Activated CD8-positive, alpha-beta memory T cell treated with anti-CD3 and anti-CD28 coated beads, Interleukin-2, amount 10 ng/mL, durations not matched to agents 7 days and 5 days (primary cell): ENCODE measurements at places on chromosomes 3 and 15. TPM values are rescaled to one million over a fixed set of nuclear protein-coding genes. Genes with fewer than 3 reads are reported as not detected.

Gene CDHR4
- not detected for total RNA-seq

Gene CHST2
- 16.3 TPM for total RNA-seq

Gene ESYT3
- total RNA-seq, result 0.26 TPM

Gene NFKBIZ
- 51.3 TPM for total RNA-seq

Gene IL12A
- 0.63 TPM for total RNA-seq

GRCh38 chr3:169303660-169304059 lies 359.9 kb downstream of the MECOM start:
- H3K36me3 ChIP-seq, result no peaks in the 10 kb centered on the region
- H3K4me1 ChIP-seq, result no peaks in the 10 kb centered on the region
- H3K27me3 ChIP-seq, result no peaks in the 10 kb centered on the region
- no peak overlapping the region for H3K27ac ChIP-seq
- no peak for DNase-seq

DNA sequence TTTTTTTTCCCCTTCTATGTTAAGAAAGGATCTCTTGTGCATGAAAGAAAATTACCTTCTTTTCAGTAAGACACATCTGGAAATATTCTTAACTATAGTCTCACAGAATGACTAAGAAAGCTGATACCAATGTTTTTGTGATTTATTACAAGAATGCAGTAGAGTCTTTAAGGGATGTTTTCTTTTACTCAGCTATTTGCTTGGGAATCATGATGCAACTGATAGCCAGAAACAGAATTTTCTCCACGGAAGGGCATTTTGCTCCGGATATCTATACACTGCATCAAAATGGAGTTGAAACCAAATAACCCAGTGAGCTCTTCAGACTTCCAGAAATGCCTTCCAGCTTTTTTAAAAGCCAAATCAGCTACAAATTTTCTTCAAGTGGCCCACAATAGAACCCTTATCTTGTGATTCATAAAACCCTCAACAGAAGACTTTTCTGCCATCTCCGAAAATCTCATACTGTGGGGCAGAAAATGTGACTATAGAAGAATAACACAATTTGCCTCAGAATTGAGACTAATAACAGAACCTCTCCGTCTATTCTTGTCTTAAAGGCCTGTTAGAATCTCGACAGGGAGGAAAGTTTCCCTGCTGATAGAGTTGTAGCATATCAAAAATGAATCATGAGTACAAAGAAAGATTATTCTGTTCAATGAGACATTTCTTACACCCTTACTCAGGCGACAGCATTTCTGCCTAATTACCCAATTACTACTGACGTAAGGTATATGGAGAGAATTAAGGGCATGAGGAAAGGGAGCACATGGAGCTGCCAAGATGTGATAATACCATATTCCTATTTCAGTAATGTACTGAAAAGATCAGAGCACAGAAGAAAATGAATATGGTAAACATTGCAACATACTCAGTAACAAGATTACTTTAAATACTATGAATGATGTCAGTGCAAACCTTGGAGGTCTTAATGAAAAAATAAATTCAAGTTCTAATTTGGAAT lies 900.1 kb downstream of the ROBO1 start:
- no peaks in the 10 kb centered on the region for H3K4me1 ChIP-seq
- H3K36me3 ChIP-seq, result no peaks in the 10 kb centered on the region
- no peak for DNase-seq
- H3K27me3 ChIP-seq, result no peaks in the 10 kb centered on the region

DNA sequence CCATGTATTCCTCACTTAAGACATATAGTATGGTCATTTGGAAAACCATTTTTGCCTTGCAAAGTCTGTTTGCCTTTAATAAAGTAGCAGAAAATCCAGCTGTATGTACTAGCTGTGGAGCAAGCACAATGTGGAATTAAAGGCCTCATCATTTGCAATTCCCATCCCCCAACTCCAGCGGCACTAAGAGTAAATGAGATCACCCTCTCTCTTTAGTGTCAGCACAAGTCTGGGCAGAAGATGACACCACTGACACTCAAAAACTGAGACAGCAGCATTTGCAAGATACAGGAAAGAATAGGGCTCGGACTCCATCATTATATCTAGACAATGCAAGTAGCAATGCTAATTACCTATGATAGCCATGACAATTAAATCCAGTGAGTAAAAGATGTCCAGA lies 24.7 kb upstream of the DYNC1LI1 start:
- no peaks in the 10 kb centered on the region for H3K36me3 ChIP-seq
- H3K27me3 ChIP-seq, result peaks cover 29% of the 10 kb centered on the region
- no peak overlapping the region for H3K27ac ChIP-seq
- no peak for DNase-seq

- no peaks in the 10 kb centered on the region for H3K36me3 ChIP-seq
- DNase-seq, result no peak
- H3K27ac ChIP-seq, result no peak overlapping the region
- H3K4me3 ChIP-seq, result no peak overlapping the region
Observed at GRCh38 chr15:65409036-65409631, 13.6 kb downstream of the IGDCC4 start.

- H3K4me3 ChIP-seq, result no peak overlapping the region
- DNase-seq, result no peak
- H3K4me1 ChIP-seq, result no peaks in the 10 kb centered on the region
- no peak overlapping the region for H3K27ac ChIP-seq
- no peaks in the 10 kb centered on the region for H3K36me3 ChIP-seq
Observed at GRCh38 chr15:69357773-69358771, 56.1 kb upstream of the KIF23 start.

DNA sequence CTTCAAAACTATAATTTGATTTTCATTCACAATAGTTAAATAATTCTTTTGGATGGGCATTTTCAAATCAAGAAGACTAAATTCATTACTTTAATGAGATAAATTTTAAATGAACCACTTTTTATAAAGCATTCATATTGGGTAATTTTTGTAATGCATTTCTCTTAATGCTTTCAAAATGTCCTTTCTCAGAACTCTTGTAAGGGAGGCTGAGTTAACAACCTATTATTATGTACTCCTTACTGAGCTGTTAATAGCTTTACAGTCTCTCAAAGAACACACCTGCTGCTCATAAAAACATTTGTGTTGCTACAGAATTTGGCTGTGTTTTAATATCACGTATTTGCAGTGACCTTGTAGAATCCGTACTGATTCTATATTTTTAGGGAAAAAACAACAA lies 334.0 kb upstream of the ARL6 start:
- no peak for DNase-seq
- no peak overlapping the region for H3K27ac ChIP-seq
- H3K4me1 ChIP-seq, result no peaks in the 10 kb centered on the region
- H3K27me3 ChIP-seq, result no peaks in the 10 kb centered on the region

DNA sequence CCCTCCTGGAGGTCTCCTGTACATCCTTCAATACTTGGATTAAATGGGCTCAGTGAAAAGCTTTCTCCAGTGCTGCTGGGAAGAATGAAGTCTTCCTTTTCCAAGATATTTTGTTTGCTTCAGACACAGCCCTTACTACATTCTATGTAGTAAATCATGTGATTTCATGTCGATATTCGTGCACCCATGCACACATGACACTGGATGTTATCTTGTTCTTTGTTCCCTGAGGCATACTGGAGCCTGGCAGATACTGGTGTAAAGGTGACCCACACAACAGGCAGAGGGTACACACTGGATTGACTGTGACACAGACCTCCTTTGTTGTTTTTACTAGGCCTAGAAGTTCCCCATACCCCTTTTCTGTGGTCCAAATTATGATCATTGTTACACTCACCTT lies 40.3 kb upstream of the ATP2C1 start:
- peaks cover 44% of the 10 kb centered on the region for H3K27me3 ChIP-seq
- DNase-seq, result no peak
- H3K36me3 ChIP-seq, result peaks cover 6% of the 10 kb centered on the region
- H3K27ac ChIP-seq, result no peak overlapping the region

DNA sequence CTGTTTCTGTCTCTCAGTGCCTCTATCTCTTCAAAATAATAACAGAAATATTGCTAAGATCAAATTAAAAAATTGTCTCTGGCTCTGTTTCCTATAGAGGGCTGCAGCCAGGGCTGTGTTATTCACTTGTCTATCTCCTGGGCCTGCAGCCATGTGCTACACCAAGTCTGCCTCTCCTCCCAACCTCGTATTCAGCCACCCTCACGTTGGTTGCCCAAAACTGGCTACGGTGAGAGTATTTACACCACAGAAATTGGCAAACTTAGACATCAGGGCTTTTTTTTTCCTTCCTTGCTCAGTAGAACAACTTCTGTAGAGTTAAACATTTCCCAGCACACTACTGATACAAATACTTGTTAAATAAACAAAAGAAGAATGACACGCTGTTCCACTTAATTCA lies 320.9 kb upstream of the ICE2 start:
- H3K36me3 ChIP-seq, result peaks cover 2% of the 10 kb centered on the region
- H3K27me3 ChIP-seq, result peaks cover 8% of the 10 kb centered on the region
- peak overlapping the region; percentile 83 for H3K27ac ChIP-seq
- no peak for DNase-seq
- peaks cover 44% of the 10 kb centered on the region for H3K4me1 ChIP-seq

DNA sequence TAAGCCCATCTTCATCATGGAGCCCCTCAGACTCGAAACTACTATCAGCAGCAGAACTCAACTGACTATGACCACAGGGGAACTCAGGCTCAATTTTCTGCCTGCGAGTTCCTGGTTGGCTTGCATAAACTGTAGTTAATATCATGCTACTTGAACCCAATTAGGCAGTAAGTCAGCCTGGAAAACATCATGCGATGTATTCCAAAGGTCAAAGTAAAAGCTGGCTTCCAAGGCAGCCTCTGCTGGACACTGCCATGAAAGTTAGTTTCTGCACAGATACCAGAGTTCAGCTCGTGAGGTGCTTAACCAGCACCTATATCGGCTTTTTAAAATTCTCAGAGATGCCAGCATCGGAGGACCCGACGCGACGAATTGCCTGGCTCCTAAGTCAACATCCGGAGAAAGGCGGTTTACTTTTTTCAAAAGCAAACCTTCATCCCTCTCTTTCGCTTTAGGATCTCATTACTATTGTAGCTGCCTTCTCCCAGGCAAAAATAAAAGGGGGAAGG lies 3.8 kb downstream of the ANP32A start:
- no peaks in the 10 kb centered on the region for H3K27me3 ChIP-seq
- peaks cover 19% of the 10 kb centered on the region for H3K36me3 ChIP-seq
- H3K4me3 ChIP-seq, result peak overlapping the region; percentile 98
- DNase-seq, result no peak

DNA sequence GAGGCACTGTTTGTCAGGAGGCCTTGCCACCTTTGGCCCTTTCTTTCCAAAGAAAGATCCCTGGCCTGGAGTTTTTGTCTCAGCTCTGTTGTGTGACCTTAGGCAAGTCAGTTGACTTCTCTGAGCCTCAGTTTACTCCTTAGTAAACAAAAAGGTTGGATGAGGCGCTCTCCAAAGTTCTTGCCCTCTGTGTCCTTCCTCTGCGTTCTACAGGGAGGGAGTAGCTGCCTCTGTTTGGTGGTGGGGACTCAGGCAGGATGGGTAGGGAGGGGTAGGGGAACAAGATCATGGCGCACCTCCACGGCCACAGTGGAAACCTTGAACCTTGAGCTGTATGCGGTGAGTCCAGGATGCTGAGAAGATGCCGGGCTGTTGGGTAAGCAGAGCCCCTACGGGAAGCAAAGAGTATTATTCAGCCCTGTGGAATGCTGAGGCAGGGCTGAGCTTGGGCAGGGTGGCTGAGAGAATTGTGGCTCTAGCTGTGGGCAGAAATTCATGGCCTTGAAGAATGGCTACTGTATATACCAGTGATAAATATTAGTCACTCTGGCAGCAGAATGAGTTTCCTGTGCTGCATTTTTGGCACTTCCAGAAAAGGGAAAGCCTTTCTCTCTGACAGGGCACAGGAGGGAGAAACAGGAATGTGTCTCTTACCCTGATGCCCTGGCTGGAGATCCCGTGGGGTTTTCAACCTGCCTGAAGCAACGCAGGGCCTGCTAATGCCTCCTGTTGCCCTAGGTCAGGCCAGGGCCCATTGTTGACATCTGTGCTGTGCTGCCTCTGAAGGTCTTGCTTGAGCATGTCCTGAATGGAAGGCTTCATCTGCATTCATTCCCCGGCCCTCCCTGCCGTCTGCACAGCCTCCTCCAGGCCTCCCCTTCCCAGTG lies 39.9 kb downstream of the SMAD3 start:
- peak overlapping the region; percentile 72 for H3K27ac ChIP-seq
- peaks cover 24% of the 10 kb centered on the region for H3K4me1 ChIP-seq
- H3K36me3 ChIP-seq, result peaks cover 41% of the 10 kb centered on the region

DNA sequence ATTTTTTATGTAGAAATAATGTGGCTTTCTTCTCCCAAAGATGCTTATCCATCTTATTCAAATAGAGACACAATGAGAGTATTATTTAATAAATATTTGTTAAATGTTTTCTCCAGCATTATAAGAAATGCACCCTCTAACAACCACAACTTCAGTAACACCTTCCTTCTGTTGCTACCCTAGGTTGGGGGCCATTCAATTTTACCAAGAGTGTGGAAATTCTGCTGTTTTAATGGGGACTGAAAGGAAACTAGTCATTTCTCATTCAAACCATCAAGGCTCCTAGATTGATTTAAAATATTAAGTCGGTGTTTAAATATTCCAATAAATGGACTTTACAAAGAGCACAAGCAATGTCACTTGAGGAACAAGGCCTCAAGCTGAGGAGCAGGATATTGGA lies 7.6 kb downstream of the ONECUT1 start:
- H3K4me3 ChIP-seq, result no peak overlapping the region
- H3K27me3 ChIP-seq, result peaks cover 90% of the 10 kb centered on the region
- H3K27ac ChIP-seq, result no peak overlapping the region
- H3K4me1 ChIP-seq, result peaks cover 15% of the 10 kb centered on the region

DNA sequence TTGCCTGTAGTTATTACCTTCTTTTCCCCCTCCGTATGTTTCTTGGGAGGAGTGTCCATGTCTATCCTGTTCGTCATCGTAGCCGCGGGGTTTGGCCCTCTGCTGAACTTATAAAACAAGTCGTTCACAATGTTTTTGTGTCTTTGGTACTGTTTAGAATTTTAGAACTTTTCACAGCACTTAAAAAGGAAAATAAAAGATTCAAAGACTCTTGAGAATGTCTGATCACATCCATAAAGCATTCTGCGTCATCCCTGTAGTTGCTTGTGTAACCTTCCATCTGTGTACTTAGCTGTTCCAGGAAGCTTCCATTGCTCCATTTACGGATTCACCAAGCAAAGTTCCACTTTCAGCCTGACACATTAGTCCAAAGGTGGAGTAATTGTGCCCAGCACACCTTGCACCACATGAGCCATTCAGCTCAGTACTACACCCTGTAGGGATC lies 677.1 kb upstream of the NR2F2 start:
- no peak overlapping the region for H3K27ac ChIP-seq
- H3K36me3 ChIP-seq, result no peaks in the 10 kb centered on the region
- DNase-seq, result no peak
- no peaks in the 10 kb centered on the region for H3K4me1 ChIP-seq

GRCh38 chr3:190596349-190597285 lies 82.7 kb downstream of the IL1RAP start:
- H3K27ac ChIP-seq, result no peak overlapping the region
- DNase-seq, result no peak
- no peaks in the 10 kb centered on the region for H3K27me3 ChIP-seq
- H3K4me3 ChIP-seq, result no peak overlapping the region
- H3K4me1 ChIP-seq, result peaks cover 17% of the 10 kb centered on the region
- peaks cover 37% of the 10 kb centered on the region for H3K36me3 ChIP-seq
